Fibroblast of mammary gland (primary cell): ENCODE measurements at places on chromosomes 11 and 22.
A peak's percentile ranks its signal among the peaks of the same experiment; 100 is the strongest.

DNA sequence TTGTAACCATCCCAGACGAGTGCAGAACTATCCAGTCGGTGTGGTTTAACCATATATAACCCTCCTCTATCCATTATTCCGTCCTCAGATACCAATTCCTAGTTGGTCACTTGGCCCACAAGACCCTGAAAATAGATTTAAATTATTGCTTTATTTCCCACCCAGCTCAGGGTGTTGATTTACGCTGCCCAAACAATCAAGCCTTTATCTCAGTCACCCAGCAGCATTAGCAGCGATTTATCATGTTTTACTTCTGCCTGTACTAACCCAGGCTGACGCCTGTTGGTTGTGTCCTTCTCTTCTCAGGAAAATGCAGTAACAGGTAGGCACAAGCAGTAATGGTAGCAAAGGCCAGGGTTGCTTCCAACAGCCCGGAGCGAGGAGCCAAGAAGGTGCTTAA, 81.2 kb downstream of the DSCAML1 start:
- no peak for DNase-seq

- DNase-seq: no peak
Measured at GRCh38 chr11:125401746-125402145, 94.3 kb downstream of the FEZ1 start.

- DNase-seq: no peak
Measured at GRCh38 chr11:30585892-30586250, 282 bp downstream of the MPPED2 start.

DNA sequence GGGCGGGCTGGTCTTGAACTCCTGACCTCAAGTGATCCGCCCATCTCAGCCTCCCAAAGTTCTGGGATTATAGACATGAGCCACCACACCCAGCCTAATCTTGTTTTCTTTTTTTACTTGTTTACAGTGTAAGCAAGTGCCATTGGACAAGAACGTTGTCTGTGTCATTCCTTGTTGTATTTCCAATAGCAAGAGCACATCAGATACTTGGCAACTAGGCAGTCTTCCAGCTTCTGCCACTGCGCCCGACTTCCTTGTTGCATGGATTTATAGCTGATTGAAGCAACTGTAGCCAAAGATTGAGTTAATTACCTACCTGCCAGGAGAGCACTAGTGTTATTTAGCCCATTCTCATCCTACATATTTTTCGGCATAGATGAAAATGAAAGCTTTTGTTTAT, 3.1 kb upstream of the SGSM3 start:
- no peak for DNase-seq

GRCh38 chr11:43833657-43834073, 47.0 kb upstream of the ALKBH3 start:
- peak; percentile 37 for DNase-seq
